ENCODE measurements at places on chromosomes 4 and X.

- no peak for DNase-seq
Observed at GRCh38 chr4:142565771-142566170, 280.3 kb downstream of the INPP4B start.

DNA sequence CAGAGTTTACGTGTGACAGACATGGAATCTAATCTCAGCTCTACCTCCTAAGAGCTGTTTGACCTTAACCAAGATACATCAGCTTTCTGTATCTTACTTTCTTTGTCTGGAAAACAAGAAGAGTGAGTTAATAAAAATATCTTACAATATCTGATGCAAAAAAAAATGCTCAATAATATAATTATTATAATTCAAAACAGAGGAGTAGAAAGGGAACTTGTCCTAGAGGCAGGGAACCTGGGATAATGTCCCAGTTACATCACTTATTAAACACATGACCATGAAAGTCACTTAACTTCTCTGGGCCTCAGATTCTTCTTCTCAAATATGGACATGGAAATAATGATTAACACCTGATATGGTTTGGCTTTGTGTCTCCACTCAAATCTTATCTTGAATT lies 256.1 kb downstream of the KLHL13 start:
- DNase-seq = no peak

GRCh38 chr4:2068566-2068965 lies 9.4 kb downstream of the NAT8L start:
- no peak for DNase-seq

GRCh38 chr4:72546456-72546855 lies 22.6 kb downstream of the ADAMTS3 start:
- DNase-seq = no peak

GRCh38 chr4:7831330-7831729 lies 108.3 kb downstream of the AFAP1 start:
- DNase-seq = no peak

DNA sequence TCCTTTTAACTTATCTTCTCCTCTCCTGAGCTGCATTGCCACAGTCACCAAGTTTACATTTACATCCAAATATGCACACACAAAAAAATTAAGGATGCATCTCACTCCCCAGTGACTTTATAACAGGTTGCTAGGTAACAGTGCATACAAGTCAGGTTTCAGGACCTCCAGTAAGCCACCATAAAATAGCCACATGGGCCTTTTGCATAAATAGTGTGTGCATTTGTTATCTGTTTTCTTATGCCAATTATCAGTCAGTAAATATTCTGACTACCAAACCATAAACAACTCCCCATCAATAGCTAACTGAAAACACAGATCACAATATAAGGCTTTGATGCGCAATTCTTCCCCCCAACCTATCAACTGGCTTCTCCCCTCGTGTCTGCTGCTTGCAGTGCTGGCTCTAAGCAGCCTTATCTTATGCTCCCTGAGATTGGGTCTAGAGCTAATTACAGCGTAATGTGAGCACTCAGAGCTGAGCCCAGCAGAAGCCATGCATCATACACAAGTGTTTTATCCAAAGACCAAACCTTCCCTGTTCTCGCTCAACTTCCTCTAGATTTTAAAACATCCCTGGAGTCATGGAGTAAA lies 55.4 kb downstream of the ZNF827 start:
- no peak for DNase-seq

DNA sequence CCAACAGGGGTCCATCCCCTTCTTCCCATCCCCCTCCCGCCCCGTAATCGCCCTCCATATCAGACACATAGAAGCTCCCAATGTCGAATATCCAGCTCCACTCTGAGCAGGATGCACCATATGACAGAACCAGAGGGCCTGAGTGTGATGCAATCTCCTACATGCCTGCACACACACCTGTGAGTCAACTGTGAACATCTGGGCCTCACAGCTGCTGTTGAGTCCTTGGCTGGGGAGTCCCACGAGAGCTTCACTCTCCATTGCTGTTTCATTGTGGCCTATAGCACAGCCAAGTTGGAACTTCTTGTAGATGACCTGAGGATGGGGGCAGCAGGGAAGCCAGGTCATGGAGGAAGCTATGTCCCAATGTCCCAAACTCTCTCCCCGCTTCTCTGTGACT lies 8.2 kb downstream of the SLC38A5 start:
- DNase-seq = no peak

- DNase-seq = no peak
Observed at GRCh38 chr4:11175374-11175773, 253.3 kb downstream of the HS3ST1 start.

GRCh38 chrX:15903186-15903681 lies 48.6 kb upstream of the AP1S2 start:
- no peak for DNase-seq

GRCh38 chr4:20178902-20179576 lies 72.7 kb upstream of the SLIT2 start:
- no peak for DNase-seq

DNA sequence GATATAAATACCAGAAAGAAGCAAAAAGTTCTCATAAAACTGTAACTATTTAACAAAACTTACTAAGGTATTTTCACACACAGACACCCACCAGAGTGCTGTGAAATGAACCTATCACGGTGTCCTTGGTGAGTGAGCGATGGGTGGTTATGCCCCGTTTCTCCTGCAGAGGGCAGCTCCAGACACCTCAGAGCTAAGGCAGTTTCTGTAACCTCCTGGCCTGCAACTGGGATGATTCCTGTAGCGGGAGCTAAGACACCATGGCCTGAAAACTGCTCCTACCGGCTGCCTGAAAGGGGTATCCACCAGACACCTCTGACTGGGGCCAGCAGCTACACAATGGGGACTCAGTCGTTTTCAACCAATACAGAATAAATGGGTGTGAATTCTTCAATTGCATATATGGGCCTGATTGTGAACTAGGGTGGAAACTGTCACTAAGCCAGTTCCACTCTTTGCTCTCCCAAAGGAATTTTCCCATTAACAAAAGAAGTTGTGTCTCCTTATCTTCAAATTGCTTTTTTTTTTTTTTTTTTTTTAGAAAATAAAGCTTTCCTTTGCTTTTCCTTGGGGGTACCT lies 2375.8 kb upstream of the TENM3 start:
- no peak for DNase-seq

- DNase-seq = no peak
Observed at GRCh38 chr4:65623506-65623905, 46.8 kb downstream of the EPHA5 start.

Data from NCI-H187 treated with DMSO at 0.1 percent for 48 hours (cell line).